ENCODE measurements at places on chromosomes 16 and 17. TPM values are rescaled to one million over a fixed set of nuclear protein-coding genes. Genes with fewer than 3 reads are reported as not detected.

EEF2K gene
- 11.9 TPM for total RNA-seq

C16orf92 gene
- not detected for total RNA-seq

LMF1 gene
- 7.9 TPM for total RNA-seq

NR1D1 gene
- 7.3 TPM for total RNA-seq

ALOX15 gene
- total RNA-seq: 0.15 TPM

NUPR1 gene
- 19.3 TPM for total RNA-seq

PERCC1 gene
- not detected for total RNA-seq

TOM1L2 gene
- 25.4 TPM for total RNA-seq

MIEF2 gene
- total RNA-seq: 9.3 TPM

SCGB1C2 gene
- total RNA-seq: not detected

KCNG4 gene
- not detected for total RNA-seq

CD300E gene
- not detected for total RNA-seq

CCDC102A gene
- total RNA-seq: 8.8 TPM

CLDN6 gene
- total RNA-seq: 0.14 TPM

NPIPA7 gene
- 12.4 TPM for total RNA-seq
